ENCODE measurements at places on chromosomes 16 and 17. TPM values are rescaled to one million over a fixed set of nuclear protein-coding genes. Genes with fewer than 3 reads are reported as not detected.

MT1E gene
- total RNA-seq: 79.6 TPM

MAF gene
- total RNA-seq: 3.9 TPM

SLC12A3 gene
- total RNA-seq: not detected

EVI2B gene
- not detected for total RNA-seq

SLC35B1 gene
- total RNA-seq: 39.1 TPM

OR1A1 gene
- not detected for total RNA-seq

PABPN1L gene
- total RNA-seq: not detected

IFT20 gene
- total RNA-seq: 54.5 TPM

KCNJ16 gene
- total RNA-seq: not detected

SEC14L1 gene
- total RNA-seq: 24.1 TPM

SCGB1C2 gene
- total RNA-seq: not detected

LDHD gene
- 1.8 TPM for total RNA-seq

CCL1 gene
- total RNA-seq: not detected

ZP2 gene
- not detected for total RNA-seq

HSD17B2 gene
- 1.8 TPM for total RNA-seq

RMI2 gene
- total RNA-seq: 2.1 TPM

DOC2A gene
- not detected for total RNA-seq
